NCI-H1694 treated with DMSO at 0.1 percent for 48 hours (cell line): ENCODE measurements at places on chromosomes 13 and 19.

GRCh38 chr13:114023716-114024602, 50.1 kb upstream of the C13orf46 start:
- DNase-seq: no peak

- DNase-seq: no peak
Measured at GRCh38 chr13:86003029-86003428, 203.8 kb upstream of the SLITRK6 start.

- DNase-seq: no peak
Measured at GRCh38 chr13:33649212-33649878, 168.6 kb upstream of the RFC3 start.

DNA sequence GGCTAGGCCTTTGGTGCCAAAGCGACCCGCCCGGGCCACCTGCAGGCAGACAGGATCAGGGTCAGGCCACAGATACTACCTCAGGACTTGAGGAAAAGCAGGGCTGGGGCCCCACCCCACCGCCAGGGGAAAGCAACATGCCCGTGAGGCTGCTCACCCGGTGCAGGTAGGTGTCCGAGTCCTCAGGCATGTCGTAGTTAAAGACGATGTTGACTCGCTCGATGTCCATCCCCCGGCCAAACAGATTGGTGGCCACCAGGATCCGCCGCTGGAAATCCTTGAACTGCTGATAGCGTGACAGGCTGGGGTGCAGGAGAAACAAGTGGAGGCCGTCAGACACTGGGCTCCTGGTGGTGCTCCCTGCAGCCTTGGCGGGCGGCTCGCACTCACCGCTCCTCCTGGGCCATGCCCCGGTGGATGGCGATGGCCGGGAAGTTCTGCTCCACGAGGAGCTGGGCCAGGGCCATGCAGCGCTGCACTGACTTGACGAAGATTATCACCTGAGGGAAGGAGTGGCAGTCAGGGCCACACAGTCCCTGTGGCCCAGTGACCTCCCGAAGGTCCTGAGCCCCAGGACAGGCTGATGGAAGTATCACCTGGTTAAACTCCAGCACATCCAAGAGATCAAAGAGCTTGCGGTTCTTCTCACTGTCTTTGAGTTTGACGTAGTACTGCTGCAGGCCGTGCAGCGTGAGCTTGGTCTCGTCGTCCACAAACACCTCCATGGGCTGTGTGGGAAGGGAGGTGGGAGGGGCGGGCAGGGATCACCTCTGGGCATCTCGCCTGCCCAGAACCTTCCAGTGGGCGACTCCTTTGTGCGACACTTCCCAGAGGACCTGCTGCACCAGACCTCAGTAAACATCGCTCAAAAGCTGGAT, 9.8 kb downstream of the DDX39A start:
- no peak for DNase-seq

GRCh38 chr19:30846102-30846501, 473.9 kb downstream of the ZNF536 start:
- DNase-seq: no peak
